ENCODE measurements at places on chromosomes 6 and 20.

DNA sequence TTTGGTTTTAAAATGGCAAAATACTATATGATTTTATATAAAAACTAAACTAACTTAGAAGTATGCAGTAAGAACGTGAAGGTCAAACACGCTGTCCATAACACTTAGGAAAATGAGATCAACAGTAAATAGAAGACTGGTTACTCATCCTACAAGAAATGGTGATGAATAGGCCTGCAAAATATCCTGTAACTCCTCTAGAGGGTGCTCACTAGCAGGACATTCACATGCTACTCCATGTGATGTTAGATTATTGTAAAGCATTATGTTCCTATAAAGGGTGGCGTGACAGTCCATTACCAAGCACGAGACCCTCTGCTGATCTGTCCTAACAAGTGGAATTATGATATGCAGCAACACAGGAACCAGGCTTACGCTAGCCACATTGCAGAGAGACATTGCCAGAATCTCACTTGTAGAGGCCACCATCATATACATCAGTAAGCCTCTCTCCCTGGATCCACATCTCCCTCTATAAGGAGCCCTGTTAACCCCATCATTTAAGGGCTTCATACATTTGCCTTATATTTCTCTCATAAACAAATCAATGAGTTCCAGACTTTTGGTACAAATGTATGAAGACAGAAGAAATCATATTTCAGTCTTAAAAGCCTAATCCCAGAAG lies 18.0 kb upstream of the DEFB129 start:
- DNase-seq: no peak

DNA sequence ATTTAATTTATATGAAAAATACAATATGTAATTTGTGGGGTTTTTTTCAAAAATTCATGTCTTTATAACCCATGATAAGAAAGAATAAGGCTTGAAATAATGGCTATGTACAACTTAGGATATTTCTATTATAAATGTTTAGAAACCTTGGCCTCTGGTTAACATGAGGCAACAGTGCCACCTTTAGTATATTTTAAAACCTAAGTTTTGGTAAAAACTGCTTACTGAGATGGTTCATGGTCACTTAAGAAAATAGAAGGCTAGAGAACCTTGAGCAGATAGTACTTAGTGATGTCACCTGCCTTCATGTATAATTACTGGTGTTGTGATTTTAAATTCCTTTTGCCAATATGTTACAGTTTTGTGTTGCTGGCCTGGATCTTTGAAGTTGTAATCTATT lies 176.4 kb downstream of the ADGB start:
- no peak for DNase-seq

DNA sequence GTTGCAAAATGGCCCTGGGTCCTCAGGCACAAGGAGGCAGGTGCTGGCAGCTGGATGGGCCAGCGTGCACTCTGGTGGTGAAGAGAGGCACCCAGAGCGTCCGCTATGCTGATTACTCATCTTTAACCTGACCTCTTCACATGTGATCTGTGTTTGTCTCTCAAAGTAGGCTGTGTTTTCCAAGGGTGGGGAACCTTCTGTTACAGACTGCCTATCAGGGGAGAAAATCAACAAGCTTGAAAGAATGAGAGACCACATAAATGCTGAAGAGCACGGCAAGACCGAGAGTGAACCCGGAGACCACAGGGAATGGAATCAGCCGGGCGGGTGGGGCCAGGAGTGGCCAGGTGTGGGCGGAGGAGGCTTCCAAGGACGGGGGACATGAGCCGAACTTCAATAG lies 16.2 kb downstream of the BNIP5 start:
- no peak for DNase-seq

GRCh38 chr6:33197431-33198048 lies 2.9 kb downstream of the RXRB start:
- no peak for DNase-seq

GRCh38 chr6:19382676-19383075 lies 454.5 kb upstream of the ID4 start:
- DNase-seq: no peak

DNA sequence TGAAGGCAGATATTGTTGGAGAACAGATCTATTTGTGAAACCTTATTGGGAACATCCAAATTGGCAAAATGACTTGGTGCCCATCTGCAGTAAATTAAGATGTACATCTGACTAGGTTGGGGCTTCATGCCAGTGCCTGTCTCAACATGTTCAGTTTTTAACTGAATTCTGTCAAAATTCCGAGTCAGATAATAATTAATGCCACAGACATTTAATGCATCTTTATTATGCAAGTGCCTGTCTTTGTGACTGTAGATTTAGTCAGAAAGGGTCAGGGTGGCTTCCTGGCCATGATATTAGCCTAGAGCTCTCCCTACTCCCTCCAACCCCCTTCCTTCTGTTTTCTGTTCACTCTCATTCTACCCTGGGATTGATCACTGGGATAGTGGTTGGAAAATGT lies 199.3 kb upstream of the FLRT3 start:
- no peak for DNase-seq

GRCh38 chr6:28282926-28283325 lies 1.6 kb downstream of the PGBD1 start:
- no peak for DNase-seq

- peak; percentile 3 for DNase-seq
Observed at GRCh38 chr6:153001767-153002612, 519 bp downstream of the MTRF1L start.

DNA sequence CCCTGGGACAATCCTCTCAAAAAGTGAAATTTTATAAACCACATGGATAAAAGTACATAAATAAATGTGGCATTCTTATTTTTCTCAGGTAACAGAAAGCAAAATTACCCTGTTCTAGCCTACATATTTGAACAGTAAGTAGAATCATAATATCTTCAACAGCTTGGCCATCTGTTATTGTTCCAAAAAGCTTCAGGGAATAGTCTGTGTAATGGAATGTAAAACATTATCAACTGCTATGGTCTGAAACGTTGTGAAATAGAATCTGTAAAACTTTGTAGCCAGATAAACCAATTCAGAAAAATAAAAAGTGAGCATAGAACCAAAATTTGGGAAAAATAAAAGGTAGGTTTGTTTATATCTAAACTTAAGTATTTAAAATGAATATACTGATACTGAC lies 114.7 kb downstream of the THEMIS start:
- no peak for DNase-seq

DNA sequence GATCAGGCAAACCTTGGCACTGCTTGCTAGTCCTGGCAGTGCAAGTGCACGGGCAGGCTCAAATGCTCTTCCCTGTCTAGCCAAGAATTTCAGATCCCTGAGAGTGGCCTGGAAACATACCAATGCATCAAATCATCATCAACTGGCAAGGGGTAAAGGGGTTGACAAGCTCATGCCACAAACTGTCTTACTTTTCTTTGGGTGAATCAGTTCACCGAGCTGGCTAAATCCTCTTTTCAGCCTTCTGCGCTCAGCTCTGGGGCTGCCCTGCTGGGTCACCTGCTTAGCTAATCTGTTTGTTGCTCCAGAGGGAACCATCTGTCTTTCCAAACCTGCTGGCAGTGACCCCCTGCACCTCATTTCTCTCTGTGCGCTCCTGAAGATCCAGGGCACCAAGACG lies 59.5 kb downstream of the LYRM4 start:
- DNase-seq: no peak

DNA sequence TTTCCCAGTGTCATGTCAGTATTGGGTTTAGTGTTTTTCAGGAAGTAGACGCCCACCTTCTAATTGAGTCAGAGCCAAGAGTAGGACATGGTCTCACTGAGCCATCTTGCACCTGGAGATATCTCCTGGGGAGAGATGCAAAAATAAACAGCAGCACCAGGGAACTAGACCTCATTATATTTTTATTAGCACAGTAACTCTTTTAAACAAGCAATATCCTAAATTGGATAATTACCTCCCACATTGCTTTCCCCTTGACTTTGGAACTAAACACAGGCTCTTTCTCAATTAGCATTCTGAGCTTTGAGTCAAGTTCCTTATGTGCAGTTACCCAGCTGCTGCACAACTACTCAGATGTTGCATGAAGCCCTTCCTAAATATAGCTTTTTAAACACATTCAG lies 175.4 kb downstream of the IBTK start:
- DNase-seq: no peak

- no peak for DNase-seq
Observed at GRCh38 chr20:24668384-24668702, 198.9 kb downstream of the SYNDIG1 start.

DNA sequence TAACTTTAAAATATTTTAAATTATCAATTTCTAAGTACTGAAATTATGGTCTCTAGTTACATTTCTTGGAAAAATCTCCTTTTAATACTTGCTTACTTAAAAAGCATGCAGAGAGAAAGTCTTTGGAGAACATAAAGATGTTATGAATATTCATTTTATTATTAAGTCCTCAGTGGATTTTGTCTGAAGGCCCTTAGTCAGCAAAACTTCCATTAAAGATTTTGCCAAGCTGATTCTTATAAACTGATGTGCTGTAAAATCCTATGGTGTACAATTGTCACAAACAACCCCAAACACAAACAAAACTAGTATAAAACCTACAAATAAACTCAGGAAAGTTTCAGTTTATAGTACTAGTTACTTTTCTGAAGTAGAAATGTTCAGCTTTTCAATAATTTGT lies 372.7 kb downstream of the MEI4 start:
- no peak for DNase-seq

DNA sequence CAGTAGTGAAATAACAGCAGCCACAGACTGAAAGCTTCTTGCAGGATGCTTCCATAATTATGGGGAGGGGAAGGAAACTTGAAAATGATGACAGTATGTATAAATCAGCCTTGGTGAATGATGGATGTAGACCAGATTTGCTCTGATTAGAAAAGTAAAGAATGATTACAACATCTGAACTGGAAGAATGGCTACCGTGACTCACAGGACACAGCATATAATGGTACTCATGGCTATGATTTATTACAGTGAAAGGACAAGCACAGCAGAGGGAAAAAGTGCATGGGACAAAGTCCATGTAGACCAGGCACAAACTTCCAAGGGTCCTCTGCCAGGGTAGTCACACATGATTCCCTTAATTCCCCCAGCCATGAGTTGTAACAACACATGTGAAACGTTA lies 70.7 kb upstream of the POPDC3 start:
- DNase-seq: no peak

- no peak for DNase-seq
Observed at GRCh38 chr20:33673410-33674293, 576 bp downstream of the NECAB3 start.

- DNase-seq: no peak
Observed at GRCh38 chr20:5974531-5974930, 24.1 kb downstream of the MCM8 start.

DNA sequence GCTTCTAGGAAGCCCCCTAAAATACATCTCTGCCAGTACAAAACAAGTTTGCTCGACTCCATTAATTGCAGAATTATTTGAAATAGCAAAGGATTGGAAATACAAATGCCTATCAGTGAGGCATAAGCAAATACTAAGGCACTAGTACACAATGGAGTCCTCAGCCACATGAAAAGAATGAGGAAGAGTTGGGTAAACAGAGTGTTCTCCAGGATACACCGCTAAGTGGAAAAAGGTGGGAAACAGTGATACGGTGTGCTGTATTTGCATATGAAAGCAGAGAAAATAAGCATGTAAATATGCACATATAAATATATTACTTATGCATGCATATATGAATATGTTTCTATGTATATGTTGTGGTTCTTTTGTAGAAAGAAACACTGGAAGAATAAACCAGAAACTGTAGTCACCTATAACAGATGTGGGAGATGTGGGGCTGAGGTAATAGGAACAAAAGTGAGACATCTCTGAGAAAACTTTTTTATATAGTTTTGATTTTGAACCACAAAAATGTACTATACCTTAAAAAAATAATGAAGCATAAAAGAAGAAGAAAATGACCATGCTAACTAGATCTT lies 143.4 kb upstream of the MYLIP start:
- no peak for DNase-seq

DNA sequence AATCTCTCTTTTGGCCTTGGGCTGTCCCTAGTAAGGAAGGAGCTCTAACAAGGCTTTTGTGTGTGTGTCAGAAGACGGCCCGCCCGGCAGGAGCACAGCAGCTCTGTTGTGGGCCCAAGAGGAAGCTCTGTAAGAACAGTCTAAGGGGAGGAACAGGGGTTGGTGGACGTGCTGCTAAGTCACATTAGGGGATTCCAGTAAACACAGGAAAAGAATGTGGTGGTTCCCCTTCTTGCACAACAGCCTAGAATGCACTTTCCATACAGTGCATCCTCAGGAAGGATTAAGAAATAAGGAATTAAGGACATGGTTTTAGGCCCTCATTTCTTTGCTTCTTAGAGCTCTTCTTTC lies 114.5 kb downstream of the RNF144B start:
- no peak for DNase-seq

GRCh38 chr6:125477844-125478243 lies 176.1 kb upstream of the HDDC2 start:
- no peak for DNase-seq

DNA sequence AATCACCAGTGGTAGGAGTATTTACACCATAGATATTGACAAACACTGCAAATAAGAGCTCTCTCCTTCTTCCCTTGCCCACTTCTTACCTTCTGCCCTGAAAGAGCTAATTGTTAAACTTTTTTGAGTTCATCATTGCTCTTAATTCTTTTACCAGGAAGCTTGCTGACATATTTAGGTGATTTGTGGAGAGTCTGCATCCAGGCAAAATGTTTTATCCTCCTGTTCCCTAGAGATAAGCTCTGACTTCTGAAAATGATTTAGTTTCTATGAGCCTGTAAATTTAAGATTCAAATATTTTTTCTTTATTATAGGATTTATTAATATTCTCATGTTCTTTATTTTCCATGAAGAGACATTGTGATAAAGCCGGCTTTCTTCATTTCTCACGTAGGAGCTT lies 81.5 kb downstream of the ADGRB3 start:
- DNase-seq: no peak

- peak; percentile 37 for DNase-seq
Observed at GRCh38 chr20:21513881-21514540, at the start of gene NKX2-2. TSS of gene NKX2-2 (minus strand) at chr20:21514064. CDS start at chr20:21513669, 395 bp downstream.

DNA sequence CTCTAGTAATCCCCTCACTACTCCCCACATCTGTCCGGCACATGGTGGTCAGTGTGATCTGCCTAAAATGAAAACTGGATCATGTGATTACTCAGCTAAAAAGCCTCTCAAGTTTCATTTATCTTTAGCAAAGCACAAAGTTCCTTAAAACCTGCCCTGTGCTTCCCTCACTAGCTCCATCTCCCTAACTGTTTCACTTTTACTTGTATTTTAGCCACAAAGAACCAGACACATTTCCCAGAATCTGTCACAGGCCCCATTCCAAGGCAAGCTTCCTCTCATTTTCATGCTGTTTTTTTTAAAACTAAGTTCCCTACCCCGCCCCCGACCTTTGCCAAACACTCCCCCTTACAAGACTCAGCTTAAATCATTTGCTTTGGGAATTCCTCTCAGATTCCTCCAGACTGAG lies 8.9 kb upstream of the IGF2R start:
- DNase-seq: no peak

GRCh38 chr6:168496139-168496996 lies 55.4 kb downstream of the SMOC2 start:
- DNase-seq: no peak

DNA sequence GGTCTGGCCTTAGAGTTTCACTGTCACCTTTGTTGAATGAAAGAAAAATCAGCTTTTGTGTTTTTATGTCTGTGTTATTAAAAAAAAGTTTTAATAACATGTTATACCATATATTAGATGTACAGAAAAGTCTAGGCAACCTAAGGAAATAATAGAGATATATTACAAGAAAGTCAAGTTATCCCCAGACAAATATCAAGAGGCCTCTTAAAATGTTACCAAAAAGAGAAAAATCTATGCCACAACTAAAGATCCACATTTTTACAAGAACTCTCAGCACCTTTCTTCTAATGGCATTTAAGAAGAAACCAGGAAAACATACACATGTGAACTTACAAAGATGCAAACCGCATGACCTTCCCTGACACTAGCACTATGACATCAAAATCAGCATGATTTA lies 26.8 kb downstream of the RAMACL start:
- DNase-seq: no peak

All from amygdala (tissue), 56 donors.